ENCODE measurements at places on chromosomes 12 and 14. TPM values are rescaled to one million over a fixed set of nuclear protein-coding genes. Genes with fewer than 3 reads are reported as not detected.

HECTD4 gene
- total RNA-seq = 54.5 TPM

ARID4A gene
- total RNA-seq = 30.7 TPM

RBP5 gene
- 1.8 TPM for total RNA-seq

KLRB1 gene
- not detected for total RNA-seq

NGB gene
- total RNA-seq = not detected

RNASE11 gene
- not detected for total RNA-seq

DNA sequence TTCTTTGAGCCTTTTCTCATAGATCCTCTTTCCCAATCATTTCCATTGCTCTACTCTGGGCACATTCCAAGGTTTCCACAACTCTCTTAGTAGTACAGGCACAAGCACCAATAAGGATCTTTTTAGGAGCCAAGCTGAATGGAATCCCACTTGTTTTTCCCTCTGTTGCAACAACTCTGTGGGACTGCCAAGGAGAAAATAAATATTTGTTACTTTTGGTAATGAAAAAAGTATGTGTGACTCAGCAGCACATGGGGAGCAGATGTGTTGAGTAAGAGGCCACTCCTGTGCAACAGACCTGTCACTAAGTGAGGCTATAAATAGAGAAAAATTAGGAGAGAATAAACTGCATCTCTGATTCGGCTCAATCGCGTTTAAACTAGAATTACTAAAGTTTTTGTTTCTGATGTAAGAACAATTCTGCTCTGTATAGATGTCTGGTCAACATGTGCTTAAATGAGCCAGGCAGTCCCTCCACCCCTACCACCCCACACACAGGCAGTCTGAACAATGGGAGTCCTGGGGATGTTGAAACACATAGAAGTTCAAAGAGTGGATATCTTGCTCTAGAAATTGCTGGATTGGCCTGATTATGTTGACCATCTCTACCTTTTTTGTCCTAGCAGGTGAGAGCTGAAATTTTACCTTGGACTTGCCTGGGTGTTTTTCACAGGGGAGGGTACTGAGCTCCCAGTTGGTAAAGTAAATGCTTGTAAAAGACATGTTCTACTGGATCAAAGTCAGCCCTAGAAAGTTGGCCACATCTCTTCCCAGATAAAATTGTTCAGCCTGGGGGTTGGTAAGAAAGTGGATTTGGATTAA, 244.3 kb upstream of the NOVA1 start:
- no peak overlapping the region for H3K4me3 ChIP-seq
- peak overlapping the region; percentile 86 for H3K27ac ChIP-seq
- peak; percentile 65 for DNase-seq
- peaks cover 44% of the 10 kb centered on the region for H3K4me1 ChIP-seq
- H3K27me3 ChIP-seq = no peaks in the 10 kb centered on the region

DNA sequence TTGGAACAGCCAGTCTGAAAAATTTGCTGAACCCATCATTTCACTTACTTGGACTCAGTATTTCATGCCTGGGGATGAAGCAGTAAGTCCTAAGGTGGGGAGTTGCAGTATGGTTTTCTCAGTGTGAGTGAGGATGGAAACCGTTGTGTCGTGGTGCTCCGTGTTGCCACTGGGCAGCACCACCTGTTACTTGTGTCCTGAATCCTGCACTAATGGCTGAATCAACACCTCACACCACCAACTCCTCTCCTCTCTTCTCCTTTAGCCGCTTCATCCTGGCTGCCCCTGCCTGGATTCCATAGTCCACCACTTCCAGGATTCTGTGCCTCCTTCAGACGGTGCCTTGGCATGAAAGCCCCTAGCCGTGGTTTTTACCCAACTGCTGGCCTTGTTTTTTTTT, 3.0 kb upstream of the EP400 start:
- H3K27ac ChIP-seq = no peak overlapping the region
- no peak for DNase-seq
- H3K4me3 ChIP-seq = no peak overlapping the region
- H3K4me1 ChIP-seq = peaks cover 5% of the 10 kb centered on the region

GRCh38 chr14:59359431-59360124, 105.6 kb downstream of the GPR135 start:
- no peaks in the 10 kb centered on the region for H3K36me3 ChIP-seq
- no peaks in the 10 kb centered on the region for H3K27me3 ChIP-seq
- no peak overlapping the region for H3K27ac ChIP-seq
- no peak for DNase-seq
- H3K4me1 ChIP-seq = peaks cover 12% of the 10 kb centered on the region
- H3K4me3 ChIP-seq = no peak overlapping the region

DNA sequence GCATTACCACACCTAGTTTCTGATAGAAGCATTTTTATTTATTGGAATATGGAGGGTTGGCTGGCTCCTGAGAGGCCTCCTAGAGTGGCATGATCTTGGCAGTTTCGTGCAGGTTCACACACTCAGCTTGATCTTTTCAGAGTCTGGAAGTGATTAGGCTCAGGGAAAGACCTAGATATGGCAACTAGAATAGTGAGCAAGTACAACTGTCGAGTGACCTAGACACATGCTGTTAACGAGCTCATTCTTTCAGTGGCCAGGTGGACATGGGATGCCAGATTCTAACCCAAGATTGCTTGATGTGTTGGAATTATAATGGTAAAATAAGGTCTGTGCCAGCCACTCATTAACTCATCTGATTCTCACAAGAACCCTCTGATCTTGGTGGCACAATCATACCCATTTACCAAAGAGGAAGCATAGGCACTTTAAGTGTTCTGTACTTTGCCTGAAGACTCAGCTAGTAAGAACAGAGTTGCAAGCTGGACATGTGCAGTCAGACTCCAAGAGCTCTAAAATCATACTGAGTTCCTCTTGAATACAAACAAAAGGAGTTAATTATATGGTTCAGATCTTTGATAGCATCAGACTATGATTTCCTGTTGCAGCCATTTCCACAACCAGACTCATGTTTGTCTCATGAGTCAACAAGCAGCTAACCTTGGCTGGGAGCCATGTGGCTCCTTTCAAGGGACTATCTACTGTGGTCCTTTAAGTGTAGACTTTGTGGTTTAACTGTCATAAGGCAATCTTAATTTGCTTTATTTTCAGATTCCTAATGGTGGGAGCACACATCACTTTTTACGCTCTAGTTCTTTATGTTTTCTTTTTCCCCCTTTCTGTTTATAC, 144.2 kb downstream of the PLEKHA5 start:
- H3K27me3 ChIP-seq = no peaks in the 10 kb centered on the region
- H3K27ac ChIP-seq = no peak overlapping the region
- no peak for DNase-seq
- H3K36me3 ChIP-seq = peaks cover 4% of the 10 kb centered on the region
- H3K4me3 ChIP-seq = no peak overlapping the region
- no peaks in the 10 kb centered on the region for H3K4me1 ChIP-seq

- no peaks in the 10 kb centered on the region for H3K36me3 ChIP-seq
- no peak for DNase-seq
- no peak overlapping the region for H3K27ac ChIP-seq
- H3K27me3 ChIP-seq = no peaks in the 10 kb centered on the region
- H3K4me1 ChIP-seq = no peaks in the 10 kb centered on the region
- H3K4me3 ChIP-seq = no peak overlapping the region
Measured at GRCh38 chr12:39672976-39673375, 53.4 kb upstream of the ABCD2 start.

SYT10 gene
- not detected for total RNA-seq

DNA sequence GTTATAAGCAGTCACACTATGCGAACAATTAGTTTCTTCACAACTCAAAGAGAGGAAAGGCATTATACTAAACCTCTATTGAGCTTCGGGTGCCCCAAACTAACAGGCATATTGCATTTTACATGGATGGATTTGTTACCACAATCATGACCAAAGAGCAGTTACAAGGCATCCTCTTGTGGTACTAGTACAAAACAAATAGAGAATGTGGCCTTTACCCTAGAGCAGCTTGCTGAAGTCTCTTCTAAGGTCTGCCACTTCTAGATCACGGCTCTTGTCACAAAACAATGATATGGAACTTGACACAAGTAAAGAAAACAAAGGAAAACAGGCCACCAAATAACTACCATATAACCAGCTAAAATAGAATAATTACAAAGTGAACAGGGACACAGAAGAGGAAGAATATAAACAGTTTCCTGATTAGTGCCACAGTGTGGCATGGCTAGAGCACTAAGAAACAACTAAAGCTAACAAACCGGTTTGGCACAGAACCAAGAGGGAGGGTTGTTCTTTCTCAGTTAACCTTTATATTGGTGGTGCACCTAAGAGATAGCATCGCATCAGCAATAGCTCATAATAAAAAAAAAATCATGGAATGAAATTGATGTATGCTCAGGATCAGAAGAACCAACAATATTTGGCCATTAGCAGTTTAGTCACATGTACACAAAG, 209.7 kb upstream of the ATP2B1 start:
- peaks cover 29% of the 10 kb centered on the region for H3K4me1 ChIP-seq
- no peaks in the 10 kb centered on the region for H3K36me3 ChIP-seq

SRGAP1 gene
- 22.1 TPM for total RNA-seq

SMCO2 gene
- total RNA-seq = 0.93 TPM

RD3L gene
- not detected for total RNA-seq

GRCh38 chr12:47755655-47756562, 2.8 kb downstream of the RAPGEF3 start:
- H3K27me3 ChIP-seq = no peaks in the 10 kb centered on the region
- H3K4me1 ChIP-seq = peaks cover 27% of the 10 kb centered on the region
- H3K27ac ChIP-seq = no peak overlapping the region

PALS1 gene
- total RNA-seq = 42.8 TPM

- H3K4me3 ChIP-seq = no peak overlapping the region
- H3K27me3 ChIP-seq = no peaks in the 10 kb centered on the region
- peaks cover 21% of the 10 kb centered on the region for H3K4me1 ChIP-seq
Measured at GRCh38 chr12:66217342-66217917, 28.4 kb downstream of the IRAK3 start.

DNA sequence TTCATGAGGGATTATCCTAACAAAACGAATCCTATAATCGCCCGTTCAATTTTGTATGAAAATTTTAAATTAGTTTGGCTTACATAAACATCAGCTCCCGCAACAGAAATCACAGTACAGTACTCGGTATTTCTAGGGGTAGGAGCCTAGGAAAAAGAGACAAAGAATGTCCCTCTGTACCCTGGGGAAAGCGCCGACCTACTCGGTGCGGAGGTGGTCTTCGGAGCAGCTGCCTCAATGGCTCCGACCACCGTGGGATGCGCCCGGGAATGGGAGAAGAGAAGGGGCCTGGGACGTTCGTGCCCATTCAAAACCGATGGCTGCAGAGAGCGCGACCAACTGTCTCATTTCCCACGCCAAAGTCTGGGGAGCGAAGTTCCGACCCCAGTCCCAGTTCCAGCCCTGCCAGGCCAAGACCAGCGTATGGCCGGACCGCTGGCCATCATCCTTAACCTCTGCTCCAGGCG, 618 bp downstream of the GNPNAT1 start:
- H3K27ac ChIP-seq = peak overlapping the region; percentile 87
- H3K4me1 ChIP-seq = peaks cover 20% of the 10 kb centered on the region
- peak overlapping the region; percentile 73 for H3K4me3 ChIP-seq
- H3K27me3 ChIP-seq = no peaks in the 10 kb centered on the region
- no peaks in the 10 kb centered on the region for H3K36me3 ChIP-seq

GRCh38 chr12:122137681-122138080, 36.3 kb downstream of the IL31 start:
- no peaks in the 10 kb centered on the region for H3K36me3 ChIP-seq
- peak; percentile 39 for DNase-seq
- no peaks in the 10 kb centered on the region for H3K4me1 ChIP-seq
